Tongue (tissue), 3 donors: ENCODE measurements at places on chromosomes 11 and 22. TPM values are rescaled to one million over a fixed set of nuclear protein-coding genes. Genes with fewer than 3 reads are reported as not detected.

Gene ELMOD1
- 3.2 TPM for total RNA-seq

Gene CARD16
- 3.3 TPM for total RNA-seq

Gene MMP8
- total RNA-seq: 0.51 TPM

Gene OTOG
- total RNA-seq: under 0.01 TPM

Gene TRIM22
- 13.4 TPM for total RNA-seq

Gene SLC6A5
- total RNA-seq: not detected

Gene FIBIN
- total RNA-seq: 99.0 TPM

Gene CASP1
- 11.0 TPM for total RNA-seq

Gene C1QTNF6
- total RNA-seq: 8.9 TPM

Gene OR52N4
- total RNA-seq: not detected

Gene TANGO2
- 25.2 TPM for total RNA-seq

Gene GLYAT
- not detected for total RNA-seq

Gene DDX17
- total RNA-seq: 554 TPM

Gene EIF3F
- 154 TPM for total RNA-seq

Gene POU2AF2
- 0.41 TPM for total RNA-seq

Gene RBMXL2
- not detected for total RNA-seq
